ENCODE measurements at places on chromosomes 5 and 9.

DNA sequence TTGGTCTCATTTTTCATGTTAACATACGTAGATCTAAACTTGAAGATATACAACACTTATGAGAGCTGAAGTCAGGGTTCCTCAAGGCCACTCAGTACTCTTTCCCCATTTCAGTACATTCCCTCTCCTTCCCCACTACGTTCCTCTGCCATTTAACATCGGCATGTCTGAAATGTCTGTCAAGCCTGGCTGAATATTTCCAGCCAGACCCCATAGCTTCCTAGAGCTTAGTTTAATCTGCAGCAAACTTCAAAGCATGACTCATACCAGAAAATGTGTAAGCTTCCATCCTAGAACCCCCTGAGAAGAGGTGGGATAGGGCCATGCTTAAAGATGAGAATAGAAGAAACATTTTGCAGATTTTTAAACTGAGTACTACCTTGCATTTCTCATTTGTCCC lies 6.2 kb downstream of the GZMA start:
- peak; percentile 12 for DNase-seq

DNA sequence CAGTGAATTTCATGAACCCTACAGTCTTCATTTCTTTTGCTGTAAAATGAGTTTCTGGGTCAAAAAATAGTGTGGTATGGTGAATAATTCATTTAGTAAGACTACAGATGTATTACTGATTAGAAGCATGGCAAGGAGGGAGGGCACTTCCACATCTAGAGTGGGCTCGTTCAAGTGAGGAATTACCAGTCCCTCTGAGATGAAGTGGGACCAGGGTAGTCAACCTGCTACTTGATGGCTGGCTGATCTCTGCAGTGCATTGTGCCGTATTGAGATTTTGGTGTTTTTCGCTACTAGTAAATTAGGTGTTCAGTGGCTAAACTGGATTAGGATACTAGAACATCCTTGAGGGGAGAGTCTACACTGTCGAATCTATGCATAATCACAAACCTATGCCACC lies 10.8 kb downstream of the CDC37L1 start:
- no peak for DNase-seq

GRCh38 chr5:156419661-156420060 lies 92.7 kb downstream of the SGCD start:
- DNase-seq: no peak

DNA sequence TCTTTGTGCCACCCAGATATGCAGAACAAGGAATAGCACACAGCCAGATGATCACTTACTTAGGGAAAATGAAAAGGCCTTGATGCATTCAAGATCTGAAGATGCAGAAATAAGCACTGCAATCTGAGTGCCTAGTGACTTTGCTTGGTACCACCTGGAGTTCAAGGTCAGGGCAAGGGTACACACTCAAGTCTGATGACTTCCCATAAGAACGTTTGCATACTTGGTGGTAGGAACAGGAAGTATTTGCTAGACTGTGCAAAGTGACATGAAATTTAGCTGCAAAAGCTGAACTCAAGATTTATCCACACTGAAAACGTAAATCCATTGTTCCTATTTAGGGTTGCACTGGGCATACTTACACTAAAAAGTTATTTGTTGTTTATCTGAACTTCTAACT lies 177.1 kb downstream of the PIK3R1 start:
- no peak for DNase-seq
